ENCODE measurements at places on chromosomes 13 and 19.

DNA sequence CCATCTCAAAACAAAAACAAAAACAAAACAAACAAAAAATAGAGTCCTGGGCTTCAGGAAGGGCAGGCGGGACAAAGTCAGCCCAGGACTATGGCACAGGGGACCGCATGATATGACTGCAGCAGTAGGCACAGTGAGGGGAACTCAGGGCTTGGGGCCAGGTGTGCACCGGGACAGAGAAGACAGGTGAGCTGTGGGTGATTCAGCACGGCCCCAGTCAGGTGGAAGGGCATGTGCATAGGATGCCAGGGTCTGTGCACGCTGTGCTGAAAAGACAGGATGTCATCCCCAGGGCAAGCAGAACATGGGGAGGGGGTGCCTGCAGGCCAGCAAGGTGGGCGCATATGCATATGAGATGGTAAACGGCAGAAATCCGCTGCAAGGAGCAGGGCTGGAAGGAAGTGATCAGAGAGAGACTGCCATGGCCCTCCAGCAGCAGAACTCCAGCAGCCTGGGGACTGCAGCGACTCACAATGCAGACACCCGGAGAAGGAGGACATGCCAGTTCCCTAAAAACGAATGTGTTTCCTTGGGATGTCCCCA is 15.0 kb downstream of the EPS15L1 start:
- DNase-seq = no peak

- DNase-seq = no peak
These were observed 82.8 kb downstream of the FRY start for GRCh38 chr13:32114284-32114950.

DNA sequence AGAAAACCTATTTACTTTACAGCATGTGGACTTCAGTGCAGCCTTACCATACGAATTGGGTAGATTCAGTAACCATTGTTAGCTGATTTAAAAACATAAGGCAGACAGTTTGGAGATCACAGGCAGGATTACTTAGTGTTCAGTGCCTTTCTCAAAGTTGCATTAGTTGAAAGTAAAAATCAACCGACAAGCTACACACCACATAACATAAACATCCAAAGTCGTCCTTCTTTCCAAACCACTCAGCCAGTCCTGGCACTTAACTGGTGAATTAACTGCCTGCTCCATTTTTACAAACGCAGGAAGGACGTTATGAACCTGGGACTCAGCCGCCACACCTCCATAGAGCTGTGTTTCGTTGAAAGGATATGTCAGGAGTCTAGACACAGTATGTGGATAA is 91.4 kb downstream of the COL4A1 start:
- DNase-seq = no peak

DNA sequence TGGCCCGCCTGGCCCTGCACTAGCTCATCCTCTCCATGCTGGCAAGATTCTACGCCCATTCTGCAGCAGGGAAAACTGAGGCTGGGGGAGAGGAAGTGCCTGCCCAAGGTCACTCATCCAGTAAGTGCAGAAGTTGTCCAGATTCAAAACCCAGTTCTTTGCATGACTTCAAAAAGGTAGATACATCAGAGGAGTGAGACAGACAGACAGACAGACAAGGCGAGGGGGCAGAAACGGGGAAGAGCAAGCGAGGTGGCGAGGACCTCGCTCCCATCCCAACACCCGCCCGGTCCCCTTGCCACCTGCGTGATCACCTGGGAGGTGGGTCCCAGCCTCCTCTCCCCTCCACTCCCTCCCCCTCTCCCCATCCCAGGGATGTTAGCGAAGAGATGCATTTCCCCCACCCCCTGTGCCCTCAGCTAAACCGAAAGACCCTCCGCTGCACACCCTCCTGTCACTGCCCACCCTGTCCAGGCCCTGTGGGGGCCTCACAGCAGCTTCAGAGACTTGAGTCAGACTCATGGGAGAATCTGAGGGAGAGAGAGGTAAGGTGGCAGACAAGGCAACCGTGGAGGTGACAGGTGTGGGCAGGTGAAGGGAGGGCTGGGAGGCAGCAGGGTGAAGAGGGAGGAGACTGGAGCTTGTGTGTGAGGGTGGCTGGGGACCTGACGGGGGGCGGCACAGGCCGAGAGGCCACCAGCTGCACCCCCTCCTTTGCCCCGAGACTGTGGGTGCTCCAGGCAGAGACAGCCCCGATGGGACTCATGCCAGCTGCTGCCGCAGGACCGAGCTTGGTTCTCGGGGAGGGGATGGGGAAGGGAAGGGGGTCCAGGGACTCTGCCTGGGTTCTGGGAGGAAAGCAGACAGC is 18.9 kb downstream of the LRRC4B start:
- no peak for DNase-seq

DNA sequence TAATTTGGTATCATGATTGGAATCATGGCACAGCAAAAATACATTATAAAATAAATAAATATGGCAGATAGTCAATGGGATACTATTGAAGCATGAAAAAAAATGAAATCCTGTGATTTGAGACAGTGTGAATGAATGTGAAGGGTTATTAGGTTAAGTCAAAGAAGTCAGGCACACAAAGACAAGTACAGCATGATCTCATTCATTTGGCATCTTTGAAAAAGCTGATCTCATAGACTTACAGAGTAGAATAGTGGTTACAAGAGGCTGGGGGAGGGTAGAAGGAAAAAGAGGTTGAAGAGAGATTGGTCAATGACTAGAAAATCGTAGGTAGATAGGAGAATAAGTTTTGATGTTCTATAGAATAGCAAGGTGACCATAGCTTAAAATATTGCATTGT is 295.1 kb upstream of the SLITRK5 start:
- DNase-seq = no peak

DNA sequence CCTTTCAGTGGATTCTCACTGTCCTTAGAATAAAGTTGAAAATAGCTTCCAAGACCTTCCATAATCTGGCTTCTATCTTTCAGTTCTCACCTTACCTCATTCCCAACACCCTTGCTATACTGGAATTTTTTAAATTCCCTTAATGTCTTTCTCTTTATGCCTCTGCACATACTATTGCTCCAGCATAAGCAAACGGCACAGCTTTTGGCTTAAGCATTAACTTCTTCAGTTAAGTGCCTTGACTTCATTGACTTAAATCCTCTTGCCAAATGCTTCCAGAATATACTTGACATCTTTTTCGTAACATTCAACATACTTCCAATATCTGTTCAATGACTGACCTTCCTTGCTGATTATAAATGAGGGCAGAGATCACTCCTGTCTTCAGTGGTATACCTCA is 34.0 kb downstream of the SERPINE3 start:
- no peak for DNase-seq

- DNase-seq = no peak
These were observed 73.8 kb upstream of the FRY start for GRCh38 chr13:31957772-31958171.

DNA sequence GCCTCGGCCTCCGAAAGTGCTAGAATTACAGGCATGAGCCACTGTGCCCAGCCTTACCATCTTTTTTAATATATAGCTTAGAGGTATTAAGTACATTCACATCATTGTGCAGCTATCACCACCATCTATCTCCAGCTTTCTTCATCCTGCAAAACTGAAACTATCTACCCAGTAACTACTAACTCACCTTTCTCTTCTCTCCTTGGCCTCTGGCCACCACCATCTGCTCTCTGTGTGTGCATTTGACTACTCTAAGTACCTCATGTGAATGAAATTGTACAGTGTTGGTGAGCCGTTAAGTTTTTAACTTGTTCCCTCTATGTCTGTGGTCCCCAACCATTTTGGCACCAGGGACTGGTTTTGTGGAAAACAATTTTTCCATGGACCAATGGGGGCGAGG is 56.1 kb downstream of the CDK8 start:
- no peak for DNase-seq

DNA sequence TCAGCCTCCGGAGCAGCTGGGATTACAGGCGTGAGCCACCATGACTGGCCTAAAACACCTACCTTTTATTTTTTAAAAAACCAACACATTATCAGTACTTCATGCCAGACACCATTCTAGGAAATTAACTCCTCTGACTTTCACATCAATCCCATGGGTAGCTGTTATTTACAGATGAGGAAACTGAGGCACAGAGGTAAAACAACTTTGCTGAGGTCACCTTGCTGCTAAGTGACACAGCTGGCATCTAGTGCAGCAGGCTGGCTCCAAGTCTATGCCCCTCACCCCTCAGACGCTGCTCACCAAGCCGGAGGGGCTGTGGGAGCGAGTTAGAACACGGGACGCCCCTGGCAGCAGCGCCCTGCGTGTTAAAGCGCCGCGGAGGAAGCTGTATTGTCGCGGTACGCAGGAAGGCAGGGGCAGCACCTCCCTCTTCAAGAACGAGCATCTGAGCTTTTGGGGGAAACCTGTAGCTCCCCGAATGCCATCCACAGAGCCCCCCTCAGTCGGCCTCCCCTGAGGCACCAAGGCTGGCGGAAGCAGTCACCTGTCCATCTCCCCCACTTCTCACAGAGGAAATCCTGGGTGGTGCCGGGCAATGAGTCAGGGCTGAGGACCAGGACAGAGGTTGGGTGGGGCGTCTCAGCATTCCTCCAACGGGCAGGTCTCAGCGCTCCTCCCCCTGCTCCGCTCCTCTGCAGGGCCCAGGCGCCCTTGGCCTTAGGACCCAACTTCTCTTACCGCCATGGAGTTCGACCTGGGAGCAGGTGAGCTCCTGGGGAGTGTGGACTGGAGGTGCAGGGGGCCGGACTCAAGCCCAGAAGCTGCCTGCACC is at the start of gene C19orf33:
Gene C19orf33, plus strand, starts transcription at position 735 of the 835 bp plus-strand sequence. Its CDS starts 11 bp downstream, at position 746.
- no peak for DNase-seq

DNA sequence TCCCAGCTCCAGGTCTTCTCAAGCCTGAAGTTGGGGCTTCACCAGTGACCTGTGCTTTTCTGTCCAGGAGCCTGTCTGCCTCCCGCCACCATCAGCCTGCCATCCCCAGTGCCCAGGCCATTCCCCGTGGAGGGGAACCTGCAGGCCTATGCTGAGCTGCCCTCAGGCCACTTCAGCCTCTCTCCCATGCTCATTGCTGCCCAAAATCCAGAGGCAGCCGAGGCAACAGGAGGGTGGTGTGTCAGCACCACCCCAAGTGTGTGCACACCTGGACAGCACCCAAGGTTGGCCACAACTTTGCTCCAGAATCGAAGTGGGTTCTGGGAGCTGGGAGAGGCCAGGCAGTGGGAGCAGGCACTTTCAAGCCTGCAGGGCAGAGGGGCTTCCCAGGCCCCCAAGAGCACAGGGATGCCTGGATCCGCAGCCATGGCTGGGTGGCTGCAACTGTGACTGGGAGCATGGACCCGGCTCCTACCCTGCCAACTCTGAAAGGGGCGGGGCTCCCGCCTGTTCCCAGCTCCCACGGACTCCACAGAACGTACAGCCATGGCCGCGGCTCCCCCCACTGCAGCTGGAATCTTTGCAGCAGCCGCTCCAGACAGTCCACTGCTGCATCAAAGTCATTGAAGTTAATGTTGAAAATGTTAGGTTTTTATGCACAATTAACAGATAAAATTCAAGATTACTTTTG is 1747.0 kb downstream of the OLFM4 start:
- no peak for DNase-seq

DNA sequence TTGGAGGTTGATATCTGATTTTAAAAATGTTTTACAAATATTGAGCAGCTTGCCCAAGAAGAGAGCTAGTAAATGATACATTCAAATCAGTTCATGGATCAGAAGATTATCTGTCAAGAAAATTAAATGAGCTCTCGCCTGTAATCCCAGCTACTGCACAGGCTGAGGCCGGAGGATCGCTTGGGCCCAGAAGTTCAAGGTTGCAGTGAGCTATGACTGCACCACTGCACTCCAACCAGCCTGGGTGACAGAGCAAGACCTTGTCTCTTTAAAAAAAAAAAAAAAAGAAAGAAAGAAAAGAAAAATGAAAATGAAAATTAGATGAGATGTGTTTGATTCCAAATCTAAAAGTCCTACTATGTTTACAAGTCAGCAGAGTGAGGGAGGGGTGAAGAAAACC is 2.4 kb downstream of the SPART start:
- no peak for DNase-seq

- peak; percentile 52 for DNase-seq
These were observed 26.9 kb downstream of the TMED1 start for GRCh38 chr19:10808937-10809649.

DNA sequence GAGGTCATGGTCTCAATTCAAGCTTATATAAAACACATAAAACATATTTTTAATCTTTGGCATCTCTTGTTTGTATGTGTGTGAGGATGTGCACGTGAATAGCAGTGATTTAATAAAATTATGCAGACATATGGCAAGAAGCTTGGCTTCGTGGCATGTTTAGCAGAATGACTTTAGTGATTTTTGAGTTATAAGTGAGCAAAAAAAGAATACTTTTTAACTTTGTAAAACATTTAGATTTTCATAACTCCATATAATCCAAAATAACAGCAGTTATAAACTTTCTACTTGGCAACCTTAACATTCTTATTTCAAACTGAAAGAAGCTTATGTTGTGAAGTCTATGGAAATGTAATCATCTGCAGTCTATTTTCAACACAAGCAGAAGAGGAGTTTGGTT is 120.6 kb downstream of the SLITRK1 start:
- DNase-seq = no peak

DNA sequence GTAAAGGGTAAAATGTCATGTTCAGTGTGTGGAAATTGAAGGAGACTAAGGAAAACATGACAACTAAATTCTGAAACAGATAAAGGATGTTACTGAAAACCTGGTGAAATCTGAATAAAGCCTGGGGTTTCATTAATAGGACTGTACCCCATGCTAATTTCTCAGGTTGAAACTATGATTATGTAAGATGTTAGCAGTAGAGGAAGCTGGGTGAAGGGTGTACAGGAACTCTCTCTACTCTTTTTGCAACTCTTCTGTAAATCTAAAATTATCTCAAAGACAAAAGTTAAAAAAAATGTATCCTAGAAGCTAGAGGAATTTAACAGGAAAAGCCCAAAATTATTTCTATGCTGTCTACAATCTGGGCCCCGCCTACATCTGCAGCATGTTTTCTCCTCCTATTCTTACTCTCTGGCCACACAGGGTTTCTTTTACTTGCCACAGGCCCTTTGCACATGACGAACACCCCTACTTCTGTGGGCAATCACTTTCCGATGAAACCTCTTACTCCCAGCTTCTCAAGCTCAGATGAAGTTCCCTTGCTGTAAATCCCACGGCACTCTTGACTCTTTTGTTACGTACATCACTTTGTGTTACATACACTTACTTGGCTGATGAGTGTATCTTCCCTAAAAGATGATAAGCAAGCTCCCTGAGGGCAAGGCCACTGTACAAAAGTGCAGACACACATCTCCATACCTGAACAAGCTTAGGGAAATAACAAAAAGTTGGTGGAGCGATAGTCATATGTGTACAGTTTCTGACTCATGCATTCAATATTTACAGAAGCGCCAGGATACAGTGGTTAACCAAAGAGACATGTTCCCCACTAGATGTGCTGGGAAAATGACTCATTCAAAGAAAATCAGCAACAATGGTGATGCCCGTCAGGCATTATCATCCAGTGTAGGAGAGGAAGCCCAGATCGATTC is 32.6 kb downstream of the RUBCNL start:
- DNase-seq = peak; percentile 96

- no peak for DNase-seq
These were observed 952.8 kb upstream of the SPRY2 start for GRCh38 chr13:81293594-81294164.

DNA sequence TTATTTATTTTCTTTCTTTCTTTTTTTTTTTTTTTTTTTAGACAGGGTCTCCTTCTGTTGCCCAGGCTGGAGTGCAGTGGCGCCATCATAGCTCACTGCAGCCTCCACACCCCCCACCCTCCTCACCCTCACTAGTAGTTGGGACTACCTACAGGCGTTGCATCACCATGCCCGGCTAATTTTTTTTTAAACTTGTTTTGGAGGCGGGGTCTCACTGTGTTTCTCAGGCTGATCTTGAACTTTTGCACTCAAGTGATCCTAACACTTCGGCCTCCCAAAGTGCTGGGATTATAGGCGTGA is 33.6 kb downstream of the GJA3 start:
- DNase-seq = no peak

GRCh38 chr13:113562844-113563243 is 21.7 kb upstream of the TFDP1 start:
- DNase-seq = no peak

GRCh38 chr13:73001971-73002370 is 56.8 kb upstream of the KLF5 start:
- DNase-seq = no peak

Measured in AG10803 (cell line).